Fibroblast of skin of scalp (primary cell): ENCODE measurements at places on chromosomes 2 and 18.
A peak's percentile ranks its signal among the peaks of the same experiment; 100 is the strongest.

- no peak for DNase-seq
Measured at GRCh38 chr18:76384861-76385680, 110.0 kb downstream of the ZNF516 start.

GRCh38 chr2:56184500-56185011 lies 766 bp downstream of the CCDC85A start:
- no peak for DNase-seq

DNA sequence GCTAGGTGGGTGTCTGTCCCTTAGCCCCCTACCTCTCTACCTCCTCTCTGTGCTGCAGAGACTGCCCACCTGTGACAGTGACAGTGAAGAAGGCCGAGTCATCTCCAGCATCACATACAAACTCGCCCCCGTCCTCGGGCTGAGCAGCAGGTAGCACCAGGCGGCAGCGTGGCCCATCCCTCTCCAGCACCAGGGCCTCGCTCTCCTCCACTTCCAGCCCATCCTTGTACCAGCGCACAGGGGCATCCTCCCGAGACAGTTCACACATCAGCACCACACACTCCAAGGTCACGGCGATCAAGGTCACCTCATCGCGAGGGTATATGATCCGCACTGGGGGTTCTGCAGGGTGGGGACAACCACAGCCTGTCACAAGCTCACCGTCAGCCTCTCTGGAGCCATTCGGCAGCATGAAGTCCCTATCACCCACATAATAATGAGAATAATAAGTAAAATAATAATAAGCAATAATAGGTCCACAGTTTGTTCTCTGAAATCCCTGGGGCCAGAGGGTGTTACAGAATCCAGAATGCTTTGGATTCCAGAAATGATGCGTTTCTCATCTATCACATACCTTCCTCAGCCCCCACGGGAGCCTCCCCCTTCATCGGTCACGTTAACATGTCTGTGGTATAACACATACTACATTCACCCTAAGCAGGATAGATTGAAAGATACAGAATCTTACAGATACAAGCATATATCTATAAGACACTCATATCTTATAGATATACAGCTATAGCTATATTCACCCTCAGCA lies 12.0 kb downstream of the OBSL1 start:
- DNase-seq = peak; percentile 57

GRCh38 chr2:10933700-10934225 lies 22.0 kb downstream of the KCNF1 start:
- DNase-seq = no peak

- DNase-seq = peak; percentile 48
Measured at GRCh38 chr2:98333922-98334321, 12.3 kb upstream of the CNGA3 start.

DNA sequence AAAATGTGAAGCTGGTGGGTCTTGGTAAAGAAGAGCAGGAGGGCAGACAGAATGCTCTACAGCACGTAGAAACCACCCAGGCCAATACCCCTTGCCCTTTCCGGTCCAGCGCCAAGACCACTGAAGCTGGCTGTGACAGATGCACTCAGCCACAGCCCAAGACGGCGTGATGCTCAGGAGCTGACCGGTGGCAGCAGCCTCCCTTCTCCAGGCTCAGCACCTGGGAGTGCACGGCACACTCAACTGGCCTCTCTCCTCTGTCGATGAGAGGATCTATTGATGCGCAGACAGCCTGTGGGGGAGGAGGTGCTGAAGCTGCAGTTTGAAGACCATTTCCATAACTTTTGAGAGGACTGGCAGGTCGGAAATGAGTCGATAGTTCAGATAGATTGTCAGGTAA lies 141.0 kb upstream of the MYT1L start:
- no peak for DNase-seq

DNA sequence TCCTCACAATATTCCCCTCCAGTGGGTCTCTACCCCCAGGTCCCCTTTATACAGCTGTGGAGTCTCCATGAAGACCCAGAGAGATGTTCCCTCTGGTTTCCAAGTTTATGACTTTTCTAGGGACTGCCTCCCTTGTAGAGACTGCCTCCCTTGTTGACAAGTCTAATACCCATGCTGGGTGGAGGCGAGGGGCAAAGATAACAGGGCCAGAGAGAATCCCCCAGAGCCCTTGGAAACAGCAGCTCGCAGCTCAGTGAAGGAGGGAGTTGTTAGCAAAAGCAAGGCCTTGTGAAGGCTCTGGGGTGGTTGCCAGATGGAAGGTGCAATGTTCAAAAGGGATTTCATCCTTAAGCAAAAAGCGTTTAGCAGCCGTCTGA lies 75.0 kb upstream of the GATA6 start:
- DNase-seq = no peak

GRCh38 chr2:25712455-25712854 lies 39.1 kb upstream of the DTNB start:
- DNase-seq = no peak

DNA sequence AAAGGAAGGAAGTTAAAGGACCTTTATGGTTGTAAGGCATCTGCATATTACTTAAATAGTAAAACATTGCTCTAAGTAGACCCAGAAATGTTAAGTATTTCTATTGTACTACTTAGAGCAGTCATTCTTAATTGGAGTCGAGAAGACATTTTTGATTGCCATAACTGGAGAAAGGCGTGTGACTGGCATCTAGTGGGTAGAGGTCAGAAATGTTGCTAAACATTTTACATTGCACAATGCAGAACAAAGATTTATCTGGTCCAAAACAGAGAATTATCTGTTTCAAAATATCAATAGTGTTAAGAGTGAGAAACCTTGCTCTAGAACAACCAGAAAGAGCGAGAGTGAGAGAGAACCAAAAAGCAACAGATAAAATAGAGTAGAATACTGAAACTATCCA lies 23.3 kb upstream of the ROCK1 start:
- DNase-seq = peak; percentile 66

- DNase-seq = peak; percentile 80
Measured at GRCh38 chr2:149613704-149614103, 26.1 kb upstream of the MMADHC start.

DNA sequence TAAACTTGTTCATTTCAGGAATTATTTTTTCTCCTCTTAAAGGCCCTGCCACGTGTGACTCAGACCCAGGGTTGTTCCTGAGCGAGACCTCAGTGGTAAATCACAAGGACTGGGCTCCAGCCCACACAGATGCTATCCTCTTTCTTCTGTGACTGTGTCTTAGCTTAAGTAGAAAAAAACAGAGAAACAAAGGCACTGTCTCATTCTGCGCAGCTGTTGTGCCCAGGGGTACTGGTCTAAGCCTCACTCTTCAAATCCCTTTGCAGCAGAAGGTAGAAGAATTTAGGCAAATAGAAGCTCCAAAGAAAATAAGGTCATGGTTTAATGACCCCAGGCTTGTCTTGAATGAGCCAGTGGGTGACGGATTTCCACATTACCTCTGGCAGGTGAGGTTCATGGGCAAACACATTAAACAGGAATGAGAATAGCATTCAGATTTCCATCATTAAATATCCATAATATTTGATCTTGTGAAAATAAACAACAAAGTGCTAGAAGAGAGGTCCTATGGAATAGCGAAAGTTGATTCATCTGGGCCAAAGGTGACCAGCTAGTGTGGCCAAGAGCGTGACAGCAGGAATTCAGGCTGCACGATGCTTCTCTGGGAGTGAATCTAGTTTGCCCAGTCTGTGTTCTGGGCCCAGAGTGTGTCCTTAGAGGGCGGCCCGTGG lies 63.3 kb downstream of the LIPG start:
- no peak for DNase-seq

- no peak for DNase-seq
Measured at GRCh38 chr18:5747678-5748077, 147.6 kb downstream of the TMEM200C start.

DNA sequence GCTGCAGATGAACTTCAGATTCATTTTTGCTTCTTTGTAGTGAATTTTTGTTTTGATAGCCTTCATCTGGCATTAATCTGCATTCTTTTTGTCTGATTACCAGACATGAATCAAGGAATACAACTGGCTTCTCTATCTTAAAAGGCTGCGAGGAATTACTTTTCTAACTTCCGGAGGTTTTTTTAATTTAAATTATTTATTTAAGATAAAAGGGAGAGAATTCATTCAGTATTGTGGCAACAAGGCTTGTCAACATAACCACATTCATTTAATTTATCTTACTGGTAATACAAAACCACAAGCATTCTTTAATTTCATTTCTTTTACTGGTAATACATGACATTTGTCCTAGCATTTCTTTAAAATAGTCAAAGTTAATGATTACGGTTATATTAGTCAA lies 36.0 kb downstream of the CSRNP3 start:
- DNase-seq = peak; percentile 3

DNA sequence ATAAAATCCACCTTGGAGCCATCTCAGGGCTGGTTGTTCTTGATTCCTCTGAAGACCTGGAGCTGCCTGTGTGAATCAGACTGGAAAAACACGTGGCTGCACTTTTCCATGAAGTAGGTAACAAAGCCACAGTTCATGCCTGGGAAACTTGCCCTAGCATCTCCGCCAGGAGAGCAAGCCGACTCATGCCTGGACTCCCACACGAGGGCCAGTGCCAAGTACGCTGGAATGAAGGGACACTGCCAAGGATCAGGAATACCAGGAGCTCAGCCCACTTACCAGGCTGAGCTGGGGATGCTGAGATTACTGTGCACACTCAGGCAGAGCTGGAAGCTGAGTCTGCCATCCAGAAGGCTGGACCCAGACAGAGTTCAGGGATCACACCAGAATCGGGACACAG lies 10.9 kb upstream of the FHL2 start:
- DNase-seq = peak; percentile 77

DNA sequence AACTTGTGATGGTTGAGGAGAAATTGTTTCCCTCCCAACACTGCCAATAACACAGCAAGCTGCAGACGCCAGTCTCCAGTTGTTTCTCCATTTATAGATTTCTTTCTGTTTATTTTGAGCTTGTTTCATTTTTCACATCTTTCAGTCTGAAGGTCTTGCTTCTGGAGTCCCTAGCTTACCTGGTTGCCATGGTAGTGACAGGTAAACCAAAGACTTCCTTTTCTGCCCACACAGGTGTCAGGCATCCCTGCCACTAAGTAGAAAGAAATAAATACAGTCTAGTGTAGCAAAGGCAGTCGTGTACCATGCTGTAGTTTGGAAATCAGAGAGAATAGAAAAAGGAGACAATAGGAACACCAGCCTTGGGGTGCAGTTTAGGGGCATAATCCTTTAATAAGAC lies 82.8 kb downstream of the MARCHF4 start:
- DNase-seq = no peak

GRCh38 chr2:223048519-223048918 lies 3.5 kb upstream of the KCNE4 start:
- DNase-seq = no peak

DNA sequence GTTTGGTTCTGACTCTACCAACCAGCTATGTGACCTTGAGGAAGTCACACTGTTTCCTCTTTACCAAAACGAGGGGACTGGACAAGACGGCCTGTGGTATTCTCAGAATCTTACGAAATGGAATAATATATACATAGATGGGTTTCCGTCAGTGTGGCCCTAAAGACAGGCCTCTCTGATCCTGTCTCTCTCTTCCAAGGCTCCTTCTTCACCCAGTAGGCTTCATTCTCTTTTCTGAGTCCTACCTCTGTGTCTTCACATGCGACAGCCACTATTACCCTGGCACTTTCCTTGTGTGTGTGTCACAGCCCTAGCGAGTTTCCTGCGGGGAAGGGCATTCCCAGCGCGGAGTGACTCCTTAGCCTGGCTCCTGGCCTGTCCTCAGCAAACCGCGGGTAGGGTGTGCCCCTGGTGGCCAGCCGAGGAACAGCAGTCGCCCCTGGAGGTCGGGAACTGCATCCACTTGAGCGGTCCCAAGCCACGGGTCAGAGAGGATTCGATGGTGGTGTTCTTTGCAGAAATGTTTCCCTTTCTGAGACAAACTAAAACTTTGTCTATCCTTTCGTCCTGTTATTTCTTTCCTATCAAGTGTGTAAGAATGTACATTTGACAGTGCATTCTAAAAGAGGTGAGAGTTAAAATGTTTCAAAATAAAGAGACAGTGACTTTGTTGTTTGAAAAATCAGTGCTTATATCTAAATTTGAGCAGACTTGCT lies 63.3 kb downstream of the RAB31 start:
- peak; percentile 74 for DNase-seq

- no peak for DNase-seq
Measured at GRCh38 chr2:9758741-9759140, 84.5 kb upstream of the TAF1B start.

- no peak for DNase-seq
Measured at GRCh38 chr2:138335036-138335435, 166.5 kb upstream of the SPOPL start.

DNA sequence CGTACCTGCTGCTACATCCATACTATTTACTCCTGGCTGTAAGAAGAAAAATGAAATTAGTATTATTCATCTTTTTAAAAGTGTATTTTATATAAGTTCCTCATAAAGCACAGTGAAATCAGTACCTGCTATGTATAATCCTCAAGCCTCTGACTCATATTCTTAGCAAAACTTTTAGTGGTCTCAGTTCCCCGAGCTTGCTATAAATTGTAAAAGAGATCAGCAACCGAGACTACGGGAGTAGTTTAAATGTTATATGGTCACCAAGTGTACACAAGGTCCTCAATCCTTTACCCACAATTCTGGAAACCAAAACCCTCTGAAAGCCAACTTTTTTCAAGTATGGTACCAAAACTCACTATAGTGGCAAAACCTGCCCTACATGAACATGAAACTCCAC lies 24.2 kb downstream of the PRPF40A start:
- no peak for DNase-seq

DNA sequence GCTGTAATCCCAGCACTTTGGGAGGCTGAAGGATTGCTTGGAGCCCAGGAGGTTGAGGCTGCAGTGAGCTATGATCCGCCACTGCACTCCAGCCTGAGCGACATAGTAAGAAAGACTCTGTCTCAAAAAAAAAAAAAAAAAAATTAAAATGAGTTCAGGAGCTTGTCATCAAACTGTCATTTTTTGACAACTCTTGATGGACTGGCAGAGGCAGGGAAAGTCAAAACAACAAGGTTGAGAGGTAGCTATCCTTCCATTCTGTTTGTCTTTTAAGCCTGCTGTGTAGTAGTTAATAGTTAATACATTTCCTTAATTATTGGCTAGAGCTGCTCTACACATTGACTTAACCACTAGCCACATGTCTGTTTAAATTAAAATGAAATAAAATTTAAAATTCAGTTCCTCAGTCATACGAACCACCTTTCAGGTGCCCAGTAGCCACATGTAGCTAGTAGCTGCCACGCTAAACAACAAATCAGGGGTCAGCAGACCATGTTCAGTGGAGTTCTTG lies 22.7 kb downstream of the DPYSL5 start:
- no peak for DNase-seq

GRCh38 chr2:127278959-127279358 lies 15.0 kb downstream of the ERCC3 start:
- no peak for DNase-seq

DNA sequence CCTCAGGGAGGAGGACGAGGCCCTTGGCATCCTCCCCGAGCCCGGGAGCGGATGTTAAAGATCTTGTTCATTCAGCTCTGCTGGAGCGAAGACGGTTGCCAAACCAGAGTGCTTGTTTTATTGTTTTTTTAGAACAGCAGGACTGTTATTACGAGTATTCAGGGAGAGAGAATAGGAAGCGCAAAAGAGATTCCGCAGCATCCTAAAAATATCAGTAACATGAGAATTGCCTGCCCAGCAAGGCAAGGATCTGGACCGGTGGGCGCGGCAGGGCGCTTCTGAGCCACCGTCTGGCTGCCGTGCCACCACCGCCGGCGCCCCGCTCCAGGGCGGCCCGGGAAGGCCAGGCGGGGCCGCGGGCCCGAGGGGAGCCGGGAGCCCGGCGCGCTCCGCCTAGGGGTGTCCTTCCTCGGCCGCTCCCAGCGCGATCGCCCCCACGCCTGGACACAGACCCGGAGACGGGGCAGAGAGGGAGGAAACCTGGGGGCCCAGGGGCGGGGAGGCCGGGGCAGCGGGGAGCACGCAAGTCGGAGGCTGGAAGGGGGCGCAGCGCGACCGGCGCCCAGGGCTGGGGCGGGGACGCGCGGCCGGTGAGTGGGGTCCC lies 843 bp downstream of the CYS1 start:
- DNase-seq = peak; percentile 79
